LoVo (cell line): ENCODE measurements at places on chromosomes 4 and X.

- DNase-seq = no peak
These were observed 234.6 kb downstream of the AFAP1 start for GRCh38 chr4:7705062-7705461.

GRCh38 chr4:145176641-145177432, 3.6 kb downstream of the OTUD4 start:
- DNase-seq = no peak

DNA sequence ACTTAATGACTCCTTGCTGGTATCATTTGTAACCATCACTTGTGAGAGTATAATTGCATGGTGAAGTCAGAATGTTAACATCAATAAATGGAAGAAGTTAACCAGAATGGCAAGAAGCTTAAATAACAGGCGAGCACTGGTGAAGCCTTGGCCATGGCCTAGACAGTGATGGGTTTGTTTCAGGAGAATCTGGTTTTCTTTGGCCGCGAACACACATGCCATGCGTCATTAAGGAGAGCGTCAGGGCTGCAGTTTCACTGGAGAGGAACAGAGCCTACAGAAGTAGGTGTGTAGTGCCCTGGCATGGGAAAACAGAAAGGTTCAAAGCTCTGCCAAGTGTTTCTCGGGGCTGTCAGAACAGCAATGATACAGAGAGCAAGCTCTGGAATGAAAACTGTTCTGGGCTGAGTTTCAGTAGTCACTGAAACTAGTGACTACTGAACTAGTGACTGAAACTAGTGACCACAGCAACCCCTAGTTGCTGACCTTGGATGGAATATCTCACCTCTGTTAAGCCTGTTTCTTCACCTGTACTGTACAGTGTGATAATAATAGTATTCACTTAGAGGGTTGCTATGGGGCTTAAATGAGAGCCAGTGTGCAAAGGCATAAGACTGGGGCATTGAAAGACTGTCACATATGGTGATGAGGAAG, 93.8 kb downstream of the C4orf51 start:
- no peak for DNase-seq

GRCh38 chr4:36189511-36190226, 54.6 kb downstream of the ARAP2 start:
- no peak for DNase-seq

DNA sequence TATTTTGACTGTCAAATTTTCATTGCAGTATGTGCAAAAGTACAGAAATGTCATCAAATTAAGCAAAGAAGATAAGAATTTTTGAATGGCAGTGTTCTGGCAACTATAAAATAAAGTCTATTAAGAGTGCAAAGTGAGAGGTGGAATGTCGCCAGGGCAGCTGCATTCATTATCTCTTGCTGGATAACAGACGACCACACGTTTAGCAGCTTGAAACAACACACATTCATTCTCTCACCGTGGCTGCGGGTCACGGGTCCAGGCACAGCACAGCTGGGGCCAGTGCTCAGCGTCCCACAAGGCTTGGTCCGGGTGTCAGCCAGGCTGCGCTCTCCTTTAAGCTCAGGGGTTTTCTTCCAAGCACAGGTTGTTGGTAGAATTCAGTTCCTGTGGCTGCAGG, 113.9 kb downstream of the GPR143 start:
- no peak for DNase-seq
